ENCODE measurements at places on chromosomes 4 and X.

DNA sequence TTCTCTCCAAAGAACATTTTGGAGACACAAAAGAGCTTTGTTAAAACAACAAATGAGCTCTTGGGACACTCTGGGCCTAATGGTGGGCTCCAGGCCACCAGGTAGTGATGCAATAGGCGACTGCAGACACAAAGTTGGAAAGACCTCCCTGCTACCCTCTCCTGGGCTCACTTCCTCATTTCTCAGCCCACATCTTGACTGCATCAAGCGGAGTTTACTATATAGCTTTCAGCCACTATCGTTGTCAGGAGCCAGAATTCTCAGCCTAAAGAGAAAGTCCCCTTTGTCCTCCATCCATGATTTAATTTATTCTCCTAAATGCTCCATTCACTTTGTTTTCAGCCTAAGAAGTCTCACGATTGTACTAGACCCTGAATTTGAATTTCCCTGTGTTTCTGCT, 114.9 kb downstream of the EFHC2 start:
- no peak for DNase-seq

- no peak for DNase-seq
These were observed 523 bp upstream of the BTK start for GRCh38 chrX:101386542-101386885.

DNA sequence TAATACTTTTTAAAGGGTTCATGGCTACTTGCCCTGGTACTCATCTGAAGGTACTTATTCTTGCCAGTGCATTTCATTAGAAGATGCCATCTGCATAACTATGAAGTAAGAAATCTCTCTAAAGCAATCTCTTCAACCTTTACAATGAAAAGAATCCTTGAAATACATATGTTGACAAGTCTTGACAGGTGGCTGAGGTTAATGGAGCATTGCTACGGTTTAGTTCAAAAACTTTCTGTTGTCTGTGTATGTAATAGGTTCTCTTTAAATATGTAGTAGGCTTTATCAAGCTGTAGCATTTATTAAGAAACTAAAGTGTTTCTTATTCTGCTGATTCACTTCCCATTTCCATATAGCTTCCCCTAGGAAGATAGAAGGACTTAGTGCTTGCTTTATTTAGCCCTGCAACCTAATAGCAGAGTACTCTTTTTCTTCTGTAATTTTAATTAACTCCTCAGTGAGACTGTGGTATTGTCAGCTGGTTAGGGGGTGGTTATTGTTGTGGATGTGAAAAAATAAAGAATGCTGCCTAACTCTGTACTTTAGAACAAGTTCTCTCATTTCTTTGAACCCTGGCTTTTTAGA, 39.3 kb downstream of the SLAIN2 start:
- DNase-seq = no peak

DNA sequence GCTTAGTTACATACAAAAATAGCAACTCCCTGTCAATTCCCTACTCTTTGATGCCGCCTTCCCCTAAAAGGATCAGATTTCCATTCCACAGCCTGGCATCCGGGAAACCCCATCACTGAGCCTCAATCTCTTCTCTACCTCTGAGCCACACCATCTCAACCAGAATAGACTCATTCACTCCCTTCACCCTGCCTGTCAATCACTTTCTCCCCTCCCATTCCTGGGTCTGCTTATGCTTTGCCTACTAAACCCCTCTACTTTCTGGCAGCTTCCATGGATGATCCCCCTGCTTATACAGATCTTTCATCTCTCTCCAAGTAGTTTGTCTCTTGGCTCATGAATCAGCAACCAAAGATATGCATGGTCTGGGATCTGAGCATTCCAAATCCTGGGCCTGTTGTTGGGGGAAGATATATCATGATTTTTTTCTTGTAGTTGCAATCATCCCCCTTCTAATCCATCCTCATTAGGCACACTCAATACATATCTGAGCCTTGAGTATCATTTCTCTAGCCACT, 2.6 kb downstream of the AMER1 start:
- no peak for DNase-seq

DNA sequence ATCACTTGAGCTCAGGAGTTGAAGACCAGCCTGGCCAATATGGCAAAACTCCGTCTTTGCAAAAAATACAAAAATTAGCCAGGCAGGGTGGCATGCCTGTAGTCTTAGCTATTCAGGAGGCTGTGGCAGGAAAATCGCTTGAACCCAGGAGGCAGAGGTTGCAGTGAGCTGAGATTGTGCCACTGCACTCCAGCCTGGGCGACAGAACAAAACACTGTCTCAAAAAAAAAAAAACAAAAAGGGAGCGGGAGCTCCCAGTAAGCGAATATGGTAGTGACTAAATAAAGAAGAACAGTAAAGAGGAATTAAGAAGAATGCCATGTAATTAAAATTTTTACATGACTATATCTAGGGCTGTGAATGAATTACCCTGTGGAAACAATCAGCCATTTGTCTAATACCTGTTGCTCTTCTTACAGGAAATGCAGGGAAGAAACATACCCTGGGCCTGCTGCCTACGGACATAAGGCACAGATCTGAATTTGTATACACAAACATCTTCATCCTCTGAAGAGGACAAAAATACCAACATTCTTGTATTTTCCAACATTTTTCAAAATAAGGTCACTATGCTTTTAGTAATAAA, 11.4 kb downstream of the WDFY3 start:
- DNase-seq = no peak

- DNase-seq = no peak
These were observed 95.8 kb upstream of the SHOX start for GRCh38 chrX:534804-535203.

GRCh38 chrX:39725928-39726619, 371.7 kb downstream of the BCOR start:
- DNase-seq = no peak

DNA sequence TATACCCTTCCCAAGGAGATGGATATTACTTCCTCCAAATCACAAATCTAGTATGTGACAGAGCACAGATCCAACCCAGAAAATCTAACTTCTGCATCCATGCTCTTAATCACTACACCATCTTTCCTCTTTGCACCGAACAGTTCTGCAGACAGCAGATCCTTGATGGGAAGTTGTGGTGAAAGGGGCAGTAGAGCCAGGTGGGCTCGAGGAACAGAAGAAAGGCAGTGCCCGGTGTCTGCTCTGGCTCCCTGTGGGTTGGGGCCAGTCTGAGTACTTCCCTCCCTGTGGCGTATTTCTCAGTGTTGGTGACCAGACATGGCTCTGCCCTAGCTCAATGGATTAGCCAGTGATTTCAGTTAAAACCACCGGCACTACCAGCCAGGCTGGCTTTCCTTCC, 15.3 kb downstream of the HOPX start:
- no peak for DNase-seq

GRCh38 chr4:653080-653821, 20.8 kb downstream of the ATP5ME start:
- peak; percentile 49 for DNase-seq

GRCh38 chr4:79578606-79579005, 170.6 kb upstream of the GK2 start:
- no peak for DNase-seq

DNA sequence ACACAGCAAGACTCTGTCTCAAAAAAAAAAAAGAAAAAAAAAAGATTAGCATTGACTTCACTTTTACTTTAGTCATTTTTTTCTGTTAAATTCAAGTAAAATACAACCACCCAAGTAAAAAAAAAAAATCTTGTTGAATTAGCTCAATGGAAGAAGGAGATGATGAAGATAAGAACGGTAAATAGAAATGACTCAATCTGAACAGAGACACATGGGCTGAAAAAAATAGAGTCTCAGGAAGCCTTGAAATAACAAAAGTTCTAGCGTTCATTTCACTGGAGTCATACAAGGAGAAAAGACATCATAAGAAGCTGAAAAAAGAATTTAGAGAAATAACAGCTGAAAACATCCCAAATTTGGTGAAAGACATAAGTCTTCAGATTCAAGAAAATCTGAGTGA, 75.5 kb downstream of the CASP3 start:
- DNase-seq = no peak

GRCh38 chrX:150217609-150218008, 145.5 kb upstream of the MAMLD1 start:
- no peak for DNase-seq

DNA sequence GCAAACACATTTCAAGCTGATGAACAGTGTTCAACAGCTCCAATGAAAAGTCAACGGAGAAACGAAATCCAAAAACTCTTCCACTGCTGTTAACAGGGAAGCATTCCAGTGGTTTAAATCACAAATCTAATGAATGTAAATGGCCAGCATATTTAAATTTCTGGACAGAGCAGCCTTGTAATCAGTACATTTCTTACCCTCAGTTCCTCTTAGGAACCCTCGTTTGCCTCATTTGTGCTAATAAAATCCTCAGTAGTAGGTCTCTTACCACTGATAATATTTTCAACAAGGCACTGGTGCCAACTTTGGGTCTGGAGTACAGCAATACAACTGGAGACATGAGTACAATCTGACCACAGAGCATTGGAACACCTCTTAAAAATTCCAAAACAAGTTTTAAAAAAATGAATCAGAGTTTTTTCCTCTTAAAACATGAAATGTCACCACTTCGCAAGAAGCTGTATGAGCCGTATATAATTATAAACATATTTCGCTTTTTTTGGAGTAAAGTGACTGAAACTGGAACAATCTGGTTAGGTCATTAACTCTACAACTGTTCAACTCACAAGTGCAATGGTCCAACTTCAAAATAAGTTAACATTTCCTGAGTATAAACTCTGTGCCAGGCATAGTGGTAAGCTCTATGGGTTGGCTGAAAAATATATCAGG, 211.2 kb downstream of the CPEB2 start:
- no peak for DNase-seq

DNA sequence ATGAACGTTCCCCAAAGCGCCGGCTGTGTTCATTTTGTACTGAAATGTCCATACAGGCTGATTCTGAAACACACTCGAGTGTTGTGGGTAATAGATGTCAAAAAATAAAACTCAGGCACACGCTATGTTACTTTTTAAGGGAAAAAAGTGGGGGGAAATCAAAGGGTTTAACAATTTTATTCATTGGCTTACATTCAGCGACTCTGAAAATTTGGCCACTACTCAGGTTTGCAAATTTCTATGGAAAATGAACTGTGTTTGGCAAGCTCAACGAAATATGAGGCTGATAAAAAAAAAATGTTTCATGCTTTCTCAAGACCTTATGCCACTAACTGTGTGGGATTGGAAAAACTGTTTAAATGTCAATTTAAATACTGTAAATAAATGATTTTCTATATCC, 18.5 kb downstream of the AMELX start:
- no peak for DNase-seq

DNA sequence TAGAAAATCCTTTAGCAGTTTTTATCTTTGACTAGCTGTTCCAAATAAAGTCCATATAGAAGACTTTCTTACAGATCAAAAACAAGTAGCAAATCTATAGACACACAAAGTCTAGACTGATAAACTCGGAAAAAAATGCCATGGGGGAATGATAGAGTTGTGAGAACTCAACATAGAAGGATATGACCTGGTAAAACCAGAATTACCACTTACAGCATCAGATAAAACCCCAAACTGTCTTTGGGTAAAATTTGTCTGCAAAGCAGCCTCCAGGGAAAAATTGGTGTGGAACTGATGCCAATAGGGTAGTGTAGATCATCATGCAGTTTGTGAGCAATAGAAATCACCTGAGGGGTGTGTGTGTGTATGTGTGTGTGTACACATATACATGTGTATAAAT, 579.1 kb downstream of the SPOCK3 start:
- DNase-seq = no peak

Data from psoas muscle (tissue), 8 donors.